Common myeloid progenitor, CD34-positive (primary cell): ENCODE measurements at places on chromosomes 11 and 22.

- no peak for DNase-seq
These were observed 1222.5 kb downstream of the BRD1 start for GRCh38 chr22:48605125-48605524.

DNA sequence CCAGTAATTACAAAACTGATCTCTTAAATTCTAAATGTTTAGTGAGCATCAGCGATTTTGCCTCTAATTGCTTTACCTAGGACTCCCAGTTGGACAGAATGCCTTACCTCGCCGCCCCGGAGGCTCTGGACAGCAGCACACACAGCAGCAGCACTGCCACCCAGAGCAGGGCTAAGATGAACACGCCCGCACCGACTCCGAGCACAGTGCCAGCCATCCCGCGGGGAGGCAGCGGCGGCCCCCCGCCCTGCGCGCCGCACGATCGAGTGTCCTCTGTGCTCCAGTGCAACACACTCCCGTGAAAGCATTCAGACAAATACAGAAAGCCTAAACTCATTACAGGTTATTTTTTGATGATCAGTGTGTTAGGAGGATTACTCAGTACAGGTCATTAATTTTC lies 9.4 kb downstream of the TMEM218 start:
- DNase-seq: no peak

GRCh38 chr22:31093086-31093850 lies 12.2 kb downstream of the SMTN start:
- no peak for DNase-seq

GRCh38 chr22:30294066-30294465 lies 4.8 kb upstream of the CASTOR1 start:
- no peak for DNase-seq

GRCh38 chr11:14182833-14183364 lies 176.1 kb downstream of the RRAS2 start:
- no peak for DNase-seq

- DNase-seq: no peak
These were observed 2.7 kb downstream of the MUC5AC start for GRCh38 chr11:1160231-1161101.

GRCh38 chr11:11252403-11252802 lies 100.6 kb downstream of the CSNK2A3 start:
- DNase-seq: no peak

DNA sequence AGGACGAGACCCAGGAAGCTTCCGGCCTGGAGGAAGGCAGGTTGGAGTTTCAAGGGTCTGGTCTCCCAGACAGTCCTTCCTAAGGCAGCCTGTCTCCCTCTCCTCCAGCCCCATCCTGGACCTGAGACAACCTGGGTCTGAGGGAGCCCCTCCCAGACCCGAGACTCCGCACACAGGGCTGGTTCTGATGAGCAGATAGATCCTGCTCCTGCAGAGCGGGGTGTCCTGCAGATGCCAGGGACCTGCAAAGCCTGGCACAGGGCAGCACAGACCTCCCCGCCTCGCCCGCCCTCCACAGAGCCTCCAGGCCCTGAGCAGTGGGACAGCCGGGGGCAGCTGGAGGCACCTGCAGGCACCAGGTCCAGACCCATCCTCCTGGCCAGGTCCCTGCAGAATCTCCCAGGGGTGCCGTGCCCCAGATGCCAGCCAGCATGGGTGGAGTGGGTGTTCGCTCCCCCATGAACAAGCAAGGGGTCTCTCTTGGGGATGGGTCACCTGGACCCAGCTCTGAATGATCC lies 7.8 kb downstream of the PIM3 start:
- no peak for DNase-seq

GRCh38 chr22:31241936-31242335 lies 29.8 kb downstream of the LIMK2 start:
- no peak for DNase-seq

- no peak for DNase-seq
These were observed 637.0 kb downstream of the OPCML start for GRCh38 chr11:132895340-132895739.

GRCh38 chr11:18243783-18244362 lies 4.6 kb downstream of the SAA2 start:
- peak; percentile 77 for DNase-seq

GRCh38 chr11:44359162-44359561 lies 49.2 kb upstream of the ALX4 start:
- no peak for DNase-seq

- DNase-seq: no peak
These were observed 11.5 kb downstream of the P2RX3 start for GRCh38 chr11:57349491-57350274.

DNA sequence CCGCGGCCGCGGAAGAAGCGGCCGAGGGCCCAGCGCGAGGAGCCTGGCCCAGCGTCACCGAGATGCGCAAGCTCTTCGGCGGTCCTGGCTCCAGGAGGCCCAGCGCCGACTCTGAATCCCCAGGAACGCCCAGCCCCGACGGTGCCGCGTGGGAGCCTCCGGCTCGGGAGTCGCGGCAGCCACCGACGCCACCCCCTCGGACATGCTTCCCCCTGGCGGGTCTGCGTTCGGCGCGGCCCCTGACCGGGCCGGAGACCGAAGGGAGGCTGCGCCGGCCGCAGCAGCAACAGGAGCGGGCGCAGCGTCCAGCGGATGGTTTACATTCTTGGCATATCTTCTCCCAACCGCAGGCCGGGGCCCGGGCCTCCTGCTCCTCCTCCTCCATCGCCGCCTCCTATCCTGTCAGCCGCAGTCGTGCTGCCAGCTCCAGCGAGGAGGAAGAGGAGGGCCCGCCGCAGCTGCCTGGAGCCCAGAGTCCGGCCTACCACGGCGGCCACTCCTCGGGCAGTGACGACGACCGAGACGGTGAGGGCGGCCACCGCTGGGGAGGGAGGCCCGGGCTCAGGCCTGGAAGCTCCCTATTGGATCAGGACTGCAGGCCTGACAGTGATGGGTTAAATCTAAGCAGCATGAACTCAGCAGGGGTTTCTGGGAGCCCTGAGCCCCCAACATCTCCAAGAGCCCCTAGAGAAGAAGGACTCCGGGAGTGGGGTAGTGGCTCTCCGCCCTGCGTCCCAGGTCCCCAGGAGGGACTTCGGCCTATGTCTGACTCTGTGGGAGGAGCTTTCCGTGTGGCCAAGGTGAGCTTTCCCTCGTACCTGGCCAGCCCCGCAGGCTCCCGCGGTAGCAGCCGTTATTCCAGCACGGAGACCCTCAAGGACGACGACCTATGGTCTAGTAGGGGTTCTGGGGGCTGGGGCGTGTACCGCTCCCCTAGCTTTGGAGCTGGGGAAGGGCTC lies 1.2 kb downstream of the ARHGEF17 start:
- DNase-seq: peak; percentile 28

- no peak for DNase-seq
These were observed 695.5 kb downstream of the FAM181B start for GRCh38 chr11:82038154-82038553.

GRCh38 chr11:120637131-120637530 lies 125.6 kb downstream of the GRIK4 start:
- no peak for DNase-seq

GRCh38 chr11:72189455-72190250 lies 2.3 kb upstream of the FOLR1 start:
- DNase-seq: no peak
